ENCODE measurements at places on chromosomes 12 and 14. TPM values are rescaled to one million over a fixed set of nuclear protein-coding genes. Genes with fewer than 3 reads are reported as not detected.

GRCh38 chr12:5797661-5798060 is 147.4 kb downstream of the ANO2 start:
- no peak for DNase-seq

DNA sequence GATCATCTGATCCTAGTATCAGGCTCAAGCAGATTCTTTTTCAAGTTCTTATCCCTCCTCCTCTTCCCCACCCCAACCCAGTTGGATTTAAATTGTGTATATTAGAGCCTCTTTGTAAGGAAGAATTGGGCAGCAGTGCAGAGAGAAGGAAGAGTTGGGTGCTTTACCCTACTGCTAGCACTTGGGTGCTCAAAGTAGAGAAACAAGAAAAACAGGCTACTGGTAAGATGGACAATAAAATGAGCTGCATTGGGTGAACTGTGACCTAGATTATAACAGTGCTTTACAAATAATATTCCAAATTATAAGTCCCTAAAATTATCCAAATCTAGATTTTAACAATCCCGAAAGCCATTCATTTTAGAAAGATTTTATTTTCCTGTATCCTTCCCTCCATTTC is 363.4 kb upstream of the GARIN6 start:
- DNase-seq: no peak

DNA sequence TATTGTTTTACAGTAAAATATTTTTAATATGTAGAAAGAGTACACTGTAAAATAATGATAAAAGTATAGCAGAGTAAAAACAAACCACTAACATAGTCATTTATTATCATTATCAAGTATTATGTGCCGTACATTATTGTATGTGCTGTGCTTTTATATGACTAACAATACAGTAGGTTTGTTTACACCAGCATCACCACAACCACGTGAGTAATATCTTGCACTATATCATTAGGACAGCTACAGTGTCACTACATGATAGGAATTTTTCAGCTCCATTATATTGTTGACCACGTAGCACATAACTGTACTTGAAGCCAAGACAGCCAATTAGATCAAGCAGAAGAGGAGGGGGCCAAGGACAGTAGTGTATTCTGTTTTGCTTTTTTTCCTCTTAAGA is 415.4 kb downstream of the RAD51B start:
- DNase-seq: no peak

DNA sequence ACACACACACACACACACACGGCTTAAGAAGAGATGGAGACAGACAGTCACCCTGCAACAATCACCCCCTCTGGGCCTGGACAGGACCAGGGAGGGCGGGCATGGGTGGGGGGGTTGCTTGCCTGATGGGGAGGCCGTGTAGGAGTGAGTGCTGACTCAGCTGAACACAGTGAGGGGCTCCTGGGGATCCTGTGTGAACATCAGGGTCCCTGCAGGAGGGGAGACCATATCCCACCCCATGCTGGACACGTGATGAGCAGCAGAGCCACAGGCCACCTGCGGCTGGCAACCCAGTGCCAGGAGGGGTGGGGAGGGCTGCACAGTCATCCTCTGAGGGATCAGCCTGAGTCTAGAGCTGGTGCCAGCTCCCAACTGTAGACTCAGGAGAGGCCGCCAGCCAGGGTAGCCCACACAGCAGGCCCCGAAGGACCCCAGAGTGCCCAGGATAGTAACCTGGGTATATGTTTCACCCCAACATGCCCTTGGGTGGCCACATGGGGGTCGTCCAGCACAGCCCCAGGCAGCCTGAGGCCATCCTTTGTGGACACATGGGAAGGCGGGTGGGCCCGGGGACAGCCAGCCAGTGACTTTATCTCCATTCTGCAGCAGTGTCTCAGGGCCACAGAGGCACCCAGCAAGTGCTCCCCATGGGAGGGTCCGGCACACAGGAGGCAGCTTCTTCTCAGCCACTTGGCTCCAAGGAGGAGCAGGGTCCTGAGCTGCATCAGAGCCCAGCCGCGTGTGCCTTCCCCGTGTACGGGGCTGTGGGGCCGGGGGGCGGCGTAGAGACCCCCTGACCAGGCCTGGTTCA is 73.7 kb upstream of the SFSWAP start:
- DNase-seq: no peak

GRCh38 chr14:101878822-101879528 is 85.4 kb upstream of the DYNC1H1 start:
- DNase-seq: no peak

KCNJ8 gene
- 2.3 TPM for total RNA-seq

DNA sequence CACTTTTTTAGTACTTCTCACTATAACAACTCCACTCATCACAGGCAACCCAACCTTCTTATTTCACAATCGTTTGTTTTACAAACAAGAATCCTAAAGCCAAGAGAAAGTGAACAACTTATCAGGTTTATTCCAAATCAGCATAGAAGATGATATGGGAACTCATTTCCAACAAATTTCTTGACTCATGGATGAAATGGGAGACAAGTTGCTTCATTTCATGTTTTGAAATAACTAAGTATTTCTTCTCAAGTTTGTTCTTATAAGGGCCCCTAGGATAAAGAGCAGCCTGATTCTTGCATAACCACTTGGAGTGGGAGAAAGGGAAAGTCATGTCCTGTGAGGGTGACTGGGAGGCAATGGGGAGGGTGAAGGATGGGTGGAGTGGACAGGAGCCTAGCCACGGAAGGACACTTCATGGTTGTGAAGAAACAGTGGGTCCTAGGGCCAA is 168.3 kb downstream of the DUSP6 start:
- no peak for DNase-seq

GRCh38 chr12:90076851-90077319 is 368.2 kb upstream of the ATP2B1 start:
- no peak for DNase-seq

GRCh38 chr14:67140556-67140955 is 48.7 kb upstream of the GARIN2 start:
- DNase-seq: no peak

DNA sequence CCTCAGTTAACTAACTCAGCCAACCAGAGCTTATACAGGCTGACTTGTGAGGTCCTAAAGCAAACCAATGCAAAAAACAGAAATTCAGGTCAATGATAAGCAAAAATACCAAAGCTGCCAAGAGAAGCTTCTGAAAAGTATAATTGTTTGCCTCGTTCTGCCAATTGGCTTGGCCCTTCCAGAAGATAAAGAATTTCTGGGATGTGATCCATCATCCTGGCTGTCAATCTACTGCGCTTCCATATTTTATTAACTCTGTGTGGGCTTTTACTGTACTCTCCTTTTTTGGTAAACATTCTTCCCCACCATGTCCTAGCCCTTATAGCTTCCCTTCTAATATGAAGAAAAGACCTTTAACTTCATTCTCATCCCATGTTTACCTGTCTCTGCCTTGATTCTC is 387.9 kb downstream of the TMEM117 start:
- no peak for DNase-seq

DNA sequence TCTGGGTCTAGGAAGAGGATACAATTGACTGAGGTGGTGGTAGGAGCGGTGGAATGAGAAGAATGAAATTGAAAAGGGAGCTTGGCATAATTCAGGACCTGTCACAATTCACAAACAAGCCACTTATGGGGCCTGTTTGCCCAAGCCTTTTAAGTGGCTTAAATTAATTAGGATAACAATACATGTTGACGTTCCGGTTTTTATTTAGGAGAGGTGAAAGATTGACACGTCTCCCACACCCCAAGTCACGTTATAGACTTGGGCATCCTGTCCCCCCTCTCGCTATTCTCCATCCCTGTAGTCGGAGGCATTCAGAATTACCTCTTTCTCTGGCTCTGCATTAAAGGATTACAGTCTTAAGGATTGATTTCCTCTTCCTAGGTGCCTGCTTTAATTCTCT is 954 bp upstream of the CALCOCO1 start:
- DNase-seq: peak; percentile 19

DNA sequence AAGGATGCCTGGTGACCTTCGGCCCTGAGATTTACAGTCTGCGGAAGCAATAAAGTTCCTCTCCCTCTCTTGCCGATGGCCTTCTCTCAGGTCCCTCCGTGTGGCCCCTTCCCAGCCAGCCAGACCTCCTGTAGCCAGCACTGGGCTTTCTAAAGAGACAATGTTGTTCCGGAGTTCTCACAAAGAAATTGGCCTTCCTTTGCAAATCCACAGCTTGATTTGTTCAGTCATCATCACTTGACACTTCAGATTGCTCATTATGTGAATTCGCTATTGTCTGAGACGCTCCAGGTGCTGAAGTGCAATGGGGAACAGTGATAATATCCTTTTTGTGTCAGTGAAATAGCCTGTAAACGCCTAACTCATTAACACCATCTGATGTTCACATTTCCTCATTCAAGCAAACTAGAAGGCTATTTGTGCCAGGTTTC is 43.7 kb upstream of the GPHB5 start:
- DNase-seq: no peak

DNA sequence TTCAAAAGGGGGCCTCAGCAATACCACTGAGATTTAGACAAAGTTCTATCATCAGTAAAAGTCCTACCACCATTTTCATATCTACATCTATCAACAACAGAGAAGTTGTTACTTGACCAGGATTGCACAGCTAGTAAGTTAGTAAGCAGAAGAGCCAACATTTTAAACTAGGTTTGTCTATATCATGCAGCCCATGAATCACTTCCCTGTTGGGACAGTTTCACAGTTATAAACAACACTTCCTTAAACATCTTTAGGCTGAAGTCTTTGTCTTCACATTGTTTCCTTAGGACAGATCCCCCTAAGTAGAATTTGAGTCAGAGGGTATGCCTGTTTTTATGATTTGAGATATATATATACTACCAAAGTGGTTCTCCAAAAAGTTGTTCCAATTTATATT is 68.5 kb downstream of the DAO start:
- DNase-seq: no peak

DNA sequence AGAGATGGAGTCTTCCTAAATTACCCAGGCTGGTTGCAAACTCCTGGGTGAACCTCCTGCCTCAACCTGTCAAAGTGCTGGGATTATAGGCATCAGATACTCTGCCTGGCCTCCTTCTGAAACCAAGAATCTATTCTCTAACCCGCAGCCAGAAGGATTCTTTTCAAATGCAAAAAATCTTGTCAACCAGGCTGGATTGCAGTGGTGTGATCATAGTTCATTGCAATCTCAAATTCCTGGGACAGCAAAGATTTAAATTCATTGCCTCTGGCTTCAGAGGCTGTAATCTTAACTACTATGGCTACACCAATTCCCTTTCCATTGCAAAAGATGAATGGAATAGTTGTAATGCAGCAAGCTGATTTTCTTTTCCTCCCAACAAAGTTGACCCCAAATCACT is 106.3 kb upstream of the TBX3 start:
- no peak for DNase-seq

DNA sequence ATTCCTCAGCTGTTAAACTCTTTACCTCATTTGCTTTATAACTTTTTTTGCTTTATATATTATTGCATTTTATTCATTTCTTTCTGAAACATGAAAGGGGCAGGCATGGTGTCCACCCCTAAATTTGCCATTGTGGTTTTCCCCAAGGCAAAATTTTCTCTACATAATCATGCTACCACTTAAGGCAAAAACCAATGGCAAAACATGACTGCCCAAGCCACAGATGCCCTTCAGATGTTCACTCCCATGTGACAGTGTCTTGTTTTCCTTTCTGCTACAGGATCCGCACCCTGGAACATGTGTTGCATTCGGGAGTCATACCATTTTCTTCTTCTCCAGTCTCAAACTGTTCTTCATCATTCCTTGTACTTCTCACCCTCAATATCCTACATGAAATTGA is 28.3 kb downstream of the TTC5 start:
- no peak for DNase-seq

DNA sequence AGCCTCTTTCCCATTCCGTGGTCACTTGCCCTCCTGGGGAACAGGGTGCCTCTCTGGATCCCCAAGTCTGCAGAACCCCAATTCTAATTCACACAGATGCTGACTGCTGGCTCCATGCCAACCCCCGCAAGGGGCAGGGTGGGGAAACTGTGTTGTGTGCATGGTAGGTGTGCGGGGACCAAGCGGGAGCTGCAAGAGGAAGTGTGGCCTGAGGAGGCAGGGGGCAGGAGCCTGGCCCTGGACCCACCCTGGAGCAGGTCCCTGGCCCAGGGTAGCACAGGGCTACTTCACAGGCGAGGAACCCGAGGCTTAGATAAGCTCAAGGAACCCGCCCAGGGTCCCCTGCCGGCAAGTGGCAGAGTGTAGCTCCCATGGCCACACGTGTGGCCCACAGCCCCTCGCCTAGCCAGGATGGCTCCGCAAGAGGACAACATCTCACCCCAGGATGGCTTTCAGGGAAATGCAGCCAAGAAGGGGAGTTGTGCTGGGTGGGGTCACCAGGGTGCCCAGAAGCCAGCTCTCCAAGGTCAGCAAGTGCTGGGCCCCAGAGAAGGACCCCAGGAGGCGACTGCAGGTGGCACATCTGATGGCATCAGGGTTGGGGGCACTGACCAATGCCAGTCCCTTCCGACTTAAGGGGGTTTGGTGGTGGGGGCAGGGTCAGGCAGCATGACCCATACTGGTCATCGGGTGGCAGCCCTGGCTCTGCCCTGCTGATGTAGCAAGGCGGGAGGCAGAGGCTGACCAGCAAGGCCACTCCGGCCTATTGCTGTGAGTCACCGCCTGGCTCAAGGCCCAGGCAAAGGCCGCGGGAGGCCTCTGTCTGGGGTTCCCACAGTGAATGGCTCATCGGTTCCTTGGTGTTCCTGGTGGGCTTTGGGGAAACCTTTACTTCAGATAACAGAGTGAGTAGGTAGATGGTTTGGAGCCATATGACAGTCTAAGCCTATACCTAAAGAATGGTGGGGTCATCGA is 37.3 kb upstream of the EML1 start:
- no peak for DNase-seq

ACVRL1 gene
- 0.62 TPM for total RNA-seq

NPFF gene
- 0.69 TPM for total RNA-seq

SERPINA10 gene
- not detected for total RNA-seq

Measured in GM23338 (cell line).